Urinary bladder (tissue), 4 donors: ENCODE measurements at places on chromosomes 2 and 18. TPM values are rescaled to one million over a fixed set of nuclear protein-coding genes. Genes with fewer than 3 reads are reported as not detected.

- no peak for DNase-seq
These were observed at the start of gene ATP6V1C2 for GRCh38 chr2:10721396-10722251. Gene ATP6V1C2, plus strand, starts transcription at chr2:10721630. Its CDS starts 1,220 bp downstream, at chr2:10722850.

DNA sequence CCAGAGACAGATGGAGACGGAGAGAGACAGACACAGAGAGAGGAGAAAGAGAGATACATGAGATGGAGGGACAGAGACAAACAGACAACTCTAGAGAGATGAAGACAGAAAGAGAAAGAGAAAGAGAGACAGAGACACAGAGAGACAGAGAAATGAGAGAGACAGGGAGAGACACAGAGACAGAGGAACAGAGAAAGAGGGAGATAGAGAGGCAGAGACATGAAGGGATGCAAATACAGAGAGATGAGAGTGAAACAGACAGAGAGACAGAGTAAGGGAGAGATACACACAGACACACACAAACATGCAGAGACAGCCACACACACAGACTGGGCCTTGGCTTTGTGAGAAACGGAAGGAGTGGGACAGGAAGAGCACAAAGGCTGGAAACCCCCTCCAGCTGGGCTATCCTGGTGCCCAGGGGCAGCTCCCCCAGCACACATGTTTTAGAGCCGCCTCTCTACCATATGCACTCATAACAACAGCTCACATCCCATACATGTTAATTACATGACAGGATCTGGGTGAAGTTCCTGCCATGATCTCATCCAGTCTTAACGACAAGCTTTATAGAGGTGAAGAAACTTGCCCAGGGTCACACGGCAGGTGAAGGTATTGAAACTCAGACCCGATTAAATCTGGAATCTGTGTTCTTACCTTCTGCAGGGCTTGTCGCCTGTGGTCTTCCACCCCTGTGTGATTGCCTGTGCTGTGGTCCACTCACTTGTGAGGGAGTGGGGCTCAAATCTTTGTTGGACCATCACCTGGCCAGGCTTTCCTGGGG lies 32.4 kb downstream of the IL18R1 start:
- no peak for DNase-seq

DNA sequence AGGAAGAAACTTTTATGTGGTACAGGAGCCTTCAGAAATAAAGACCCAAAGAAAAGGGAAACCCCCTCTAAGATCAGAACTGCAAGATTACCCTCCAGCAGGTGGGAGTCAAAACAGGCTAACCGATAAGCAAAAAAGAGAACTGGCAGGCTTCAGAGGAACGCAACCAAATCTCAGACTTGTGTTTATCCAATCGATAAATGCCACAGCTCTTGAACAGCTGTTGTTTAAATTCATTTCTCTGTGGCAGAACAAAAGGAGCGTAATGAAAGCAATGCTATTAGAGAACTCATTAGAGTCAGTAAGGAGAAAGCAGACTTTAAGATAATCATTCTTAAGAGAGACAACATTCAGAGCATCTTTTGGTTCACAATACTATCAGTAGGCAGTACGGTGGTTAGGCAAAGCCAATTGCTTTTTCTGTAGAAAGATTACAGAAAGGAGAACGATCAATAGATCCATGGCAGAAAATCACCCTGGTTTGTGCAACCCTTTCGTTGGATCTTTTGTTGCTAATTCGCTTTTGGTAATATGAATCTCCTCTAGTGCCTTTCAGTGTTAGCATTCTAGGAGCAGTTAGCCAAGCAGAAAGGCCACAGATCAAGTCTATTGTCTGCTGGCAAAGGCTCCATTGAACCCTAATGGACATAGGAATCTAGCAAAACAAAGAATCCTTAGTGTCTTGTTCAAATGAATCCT lies 476.4 kb upstream of the CHST9 start:
- no peak for DNase-seq

Gene DTNA
- total RNA-seq: 31.7 TPM

Gene CD8B
- total RNA-seq: not detected

- no peak for DNase-seq
These were observed 7.3 kb upstream of the FAM237A start for GRCh38 chr2:206635015-206635414.
